ENCODE measurements at places on chromosomes 4 and X. TPM values are rescaled to one million over a fixed set of nuclear protein-coding genes. Genes with fewer than 3 reads are reported as not detected.

The PAGE4 gene
- total RNA-seq = not detected

- no peak for DNase-seq
Observed at GRCh38 chr4:42348692-42349091, 48.6 kb upstream of the SHISA3 start.

- DNase-seq = no peak
Observed at GRCh38 chrX:15043538-15043937, 170.3 kb downstream of the MOSPD2 start.

DNA sequence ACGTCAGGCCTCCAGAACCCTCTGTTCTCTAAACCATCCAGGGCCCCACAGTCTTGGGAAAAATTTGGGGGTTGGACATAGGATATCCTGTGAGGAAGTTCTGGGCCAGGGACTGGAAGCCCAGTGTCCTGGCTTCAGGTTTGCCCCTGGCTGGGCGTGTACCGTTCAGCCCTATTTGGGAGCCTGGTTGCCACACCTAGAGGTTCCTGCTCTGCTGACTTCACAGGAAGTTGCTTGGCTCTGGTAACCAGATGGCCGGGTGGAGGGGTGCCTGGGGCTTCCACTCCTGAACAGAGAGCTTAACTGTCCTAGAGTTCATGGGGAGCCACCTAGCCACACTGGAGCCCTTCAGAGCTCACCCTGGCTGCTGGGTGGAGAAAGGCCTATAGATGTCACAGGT lies 1.1 kb downstream of the TAFAZZIN start:
- no peak for DNase-seq

The IBSP gene
- total RNA-seq = not detected

The HS6ST2 gene
- 16.8 TPM for total RNA-seq

DNA sequence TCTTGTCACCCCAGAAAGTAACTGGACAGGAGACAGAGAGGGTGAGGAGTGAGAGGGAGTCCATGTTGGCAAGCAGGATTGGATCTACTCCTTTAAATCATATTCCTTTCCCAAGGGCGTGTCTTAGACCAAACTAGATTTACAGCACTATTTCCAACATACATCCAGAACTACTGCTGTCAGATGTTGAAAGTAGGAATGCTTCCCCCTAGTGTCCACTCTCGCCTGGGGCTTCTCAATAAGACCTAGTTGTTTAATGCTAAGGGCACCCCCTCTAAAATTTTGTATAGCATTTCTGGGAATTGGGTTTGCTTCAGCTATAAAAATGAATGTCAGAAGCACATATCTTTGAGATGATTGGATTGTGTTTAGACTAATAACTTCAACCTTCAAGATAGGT lies 13.3 kb downstream of the OFD1 start:
- peak; percentile 64 for DNase-seq

DNA sequence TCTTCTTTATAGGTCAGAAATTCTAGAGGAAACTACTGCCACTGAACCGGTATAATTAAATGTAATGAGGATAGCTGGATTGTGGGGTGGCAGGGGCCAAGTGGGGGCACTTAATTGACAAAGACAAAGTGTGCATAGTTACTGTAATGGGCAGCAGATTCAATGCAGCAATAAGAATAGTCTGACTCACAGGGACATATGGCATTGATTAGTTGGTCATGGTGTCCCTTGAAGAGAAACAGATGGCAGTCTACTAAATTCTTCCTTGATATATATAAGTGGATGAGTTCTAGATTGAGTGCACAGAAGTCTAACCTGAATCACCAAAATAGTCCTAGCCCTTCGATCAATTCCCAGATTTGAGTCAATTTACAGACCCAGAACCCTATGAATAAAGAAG lies 31.6 kb downstream of the ETDC start:
- no peak for DNase-seq

The JAKMIP1 gene
- total RNA-seq = not detected

The GAGE12E gene
- not detected for total RNA-seq

DNA sequence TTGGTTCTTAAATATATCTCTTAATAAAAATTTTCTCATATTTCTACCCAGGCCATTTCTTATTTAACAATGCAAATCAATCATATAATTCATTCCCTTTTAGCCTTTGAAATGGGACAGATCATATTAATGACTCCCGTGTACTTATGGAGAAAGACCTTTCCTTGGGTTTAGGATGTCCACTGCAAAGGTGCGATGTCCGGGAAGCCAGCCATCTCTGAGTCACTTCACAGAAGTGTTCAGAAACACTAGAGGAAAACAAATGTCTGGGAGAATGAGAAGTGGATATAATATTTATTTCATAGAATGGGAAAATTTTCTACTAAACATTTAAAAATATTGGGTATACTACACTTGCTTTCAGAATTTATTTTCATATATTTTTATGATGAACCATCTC lies 15.3 kb downstream of the INTU start:
- no peak for DNase-seq

DNA sequence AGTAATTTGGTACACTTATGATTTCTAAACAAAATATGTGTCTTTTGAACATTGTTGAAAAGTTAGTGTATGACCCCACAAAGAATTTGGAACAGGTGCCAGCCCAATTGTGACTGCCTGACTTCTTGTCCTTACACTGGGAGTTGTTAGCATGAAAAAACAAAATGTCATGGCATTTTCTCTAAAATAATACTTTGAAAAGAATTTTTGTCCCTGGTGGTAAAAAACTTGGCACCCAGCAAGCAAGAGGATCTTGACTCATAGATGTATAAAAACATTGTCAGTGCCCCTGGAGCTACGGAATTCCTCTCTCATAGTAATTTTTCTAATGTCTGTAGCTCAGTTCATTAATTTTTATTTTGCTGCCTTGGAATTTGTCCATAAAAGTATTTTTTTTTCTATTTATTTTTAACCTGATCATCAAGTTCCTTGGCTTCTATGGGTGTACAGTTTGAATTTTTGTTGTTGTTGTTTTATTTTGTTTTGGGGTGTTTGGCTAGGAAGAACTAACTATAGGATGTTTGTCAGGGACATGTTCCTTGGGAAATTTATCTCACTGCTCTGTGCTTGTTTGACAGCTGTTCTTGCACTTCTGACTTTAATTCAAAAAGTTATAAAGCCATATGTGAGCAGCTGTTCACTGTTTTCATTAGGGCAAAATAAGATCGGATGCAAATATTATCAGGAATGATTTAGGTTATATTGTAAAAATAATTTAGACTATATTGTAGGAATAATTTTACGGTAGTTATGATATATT lies 95.4 kb upstream of the NUDT6 start:
- DNase-seq = no peak

The KIF4A gene
- 0.64 TPM for total RNA-seq

DNA sequence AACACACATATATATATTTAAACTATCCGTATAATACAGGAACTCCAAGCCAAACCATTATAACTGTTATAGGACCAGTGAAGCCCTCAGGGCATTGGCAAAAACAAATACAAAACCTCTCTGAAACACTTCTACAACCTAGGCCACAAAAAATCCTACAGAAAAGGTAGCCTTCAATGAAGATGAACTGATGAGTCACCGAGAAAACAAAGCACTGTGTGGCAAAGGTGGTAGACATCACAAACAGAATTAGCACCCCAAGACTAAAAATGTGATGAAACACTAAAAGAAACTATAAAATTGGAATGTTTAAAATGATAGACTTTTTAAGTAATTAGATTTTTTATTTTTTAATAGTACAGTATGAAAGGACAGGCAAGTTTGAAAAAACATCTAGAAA lies 5.5 kb upstream of the HSPA4L start:
- peak; percentile 35 for DNase-seq

GRCh38 chrX:139734996-139735395 lies 27.0 kb upstream of the MCF2 start:
- DNase-seq = peak; percentile 30

The SAGE1 gene
- not detected for total RNA-seq

GRCh38 chrX:153706799-153707198 lies 17.4 kb downstream of the BCAP31 start:
- no peak for DNase-seq

GRCh38 chrX:144219035-144219434 lies 335.2 kb downstream of the UBE2NL start:
- DNase-seq = peak; percentile 0

The ELF4 gene
- total RNA-seq = 11.5 TPM

DNA sequence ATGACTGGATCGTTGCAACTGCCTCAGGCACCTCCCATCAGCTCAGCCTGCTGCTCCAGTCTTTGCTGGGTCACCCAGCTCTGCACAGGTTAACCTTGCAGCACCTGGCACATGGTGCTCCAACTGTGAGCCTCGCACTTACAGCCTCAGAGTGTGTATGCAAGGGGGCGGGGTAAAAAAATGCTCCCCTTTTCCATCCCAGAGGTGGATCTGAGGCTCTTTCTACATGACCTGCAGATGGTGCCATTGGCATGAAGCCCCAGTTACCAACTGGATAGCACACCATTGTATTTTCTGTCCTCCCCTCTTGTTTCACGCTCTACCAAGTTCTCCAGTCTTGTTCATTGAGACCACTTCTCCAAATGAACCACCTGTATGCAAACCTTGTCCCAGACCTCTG lies 46.2 kb upstream of the TRPC3 start:
- DNase-seq = peak; percentile 25

The PPP2R3B gene
- 8.7 TPM for total RNA-seq

- DNase-seq = no peak
Observed at GRCh38 chr4:13461191-13461905, 22.8 kb downstream of the RAB28 start.

The SLC49A3 gene
- 1.7 TPM for total RNA-seq

DNA sequence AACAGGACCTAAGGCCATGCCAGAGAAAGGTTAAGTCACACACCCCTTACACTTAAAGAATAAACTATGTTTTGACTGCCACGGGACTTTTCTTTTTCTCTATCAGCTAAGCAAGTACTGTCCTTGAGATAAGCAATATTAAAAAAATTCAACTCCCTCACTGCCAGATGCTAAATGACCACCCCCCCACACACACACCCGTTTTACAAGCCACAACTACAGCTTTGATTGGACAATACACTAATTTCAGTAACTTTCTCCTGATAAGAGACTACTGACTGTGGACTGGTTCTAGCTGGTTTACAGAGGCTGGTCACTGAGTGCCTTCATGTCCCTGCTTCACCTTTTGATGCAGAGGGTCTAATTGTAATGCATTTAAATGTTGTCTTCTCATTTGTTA lies 63.9 kb upstream of the HOPX start:
- DNase-seq = no peak
